ENCODE measurements at places on chromosomes 6 and 20.

DNA sequence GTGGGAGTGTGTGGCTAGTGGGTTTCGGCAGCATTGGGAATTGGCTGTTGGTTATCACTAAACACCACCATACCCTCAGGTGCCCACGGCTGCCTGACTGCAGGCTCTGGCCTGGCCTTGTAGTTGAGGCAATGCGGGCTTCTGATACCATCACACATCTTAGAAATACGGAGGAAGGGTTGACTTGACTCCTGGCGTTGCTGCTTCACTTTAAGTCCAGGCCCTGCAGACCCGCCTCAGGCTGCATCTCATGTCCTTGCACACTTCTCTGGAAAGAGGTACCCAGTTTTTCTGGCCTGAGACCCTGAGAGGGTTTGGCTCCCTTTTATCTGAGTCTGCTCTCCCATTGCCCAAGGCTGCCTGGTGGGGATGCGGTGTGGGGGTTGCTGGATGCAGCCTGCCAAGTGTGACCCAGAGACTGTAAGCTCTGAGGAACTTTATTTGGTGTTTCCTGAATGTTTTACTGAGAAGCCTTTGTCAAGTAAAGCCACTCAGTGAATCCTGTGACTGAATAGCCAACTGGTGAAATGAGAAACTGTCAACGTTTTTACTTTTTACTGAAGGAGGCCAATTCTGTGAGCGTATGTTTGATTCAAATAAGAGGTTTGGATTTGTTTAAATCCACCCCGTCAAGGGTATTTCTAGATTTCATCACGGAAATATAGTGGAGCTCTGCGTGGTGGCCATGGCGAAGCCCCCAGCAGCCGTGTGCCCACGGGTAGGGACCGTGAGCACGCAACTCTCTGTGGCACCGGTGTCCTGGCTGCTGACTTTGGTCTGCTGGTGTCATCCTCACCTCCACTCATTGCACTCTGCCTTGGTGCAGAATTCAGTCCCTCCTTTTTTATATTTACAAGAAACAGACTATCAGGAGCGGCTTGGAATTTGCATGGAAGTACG is 160.1 kb downstream of the DTNBP1 start:
- DNase-seq, result no peak

GRCh38 chr6:22043284-22043962 is 253.4 kb downstream of the PRL start:
- DNase-seq, result no peak

GRCh38 chr6:118908441-118908840 is 14.5 kb downstream of the ASF1A start:
- no peak for DNase-seq

- DNase-seq, result no peak
These were observed 9.6 kb downstream of the SLC18B1 start for GRCh38 chr6:132788658-132789395.

- DNase-seq, result no peak
These were observed 21.8 kb upstream of the LRRN4 start for GRCh38 chr20:6075428-6076219.

DNA sequence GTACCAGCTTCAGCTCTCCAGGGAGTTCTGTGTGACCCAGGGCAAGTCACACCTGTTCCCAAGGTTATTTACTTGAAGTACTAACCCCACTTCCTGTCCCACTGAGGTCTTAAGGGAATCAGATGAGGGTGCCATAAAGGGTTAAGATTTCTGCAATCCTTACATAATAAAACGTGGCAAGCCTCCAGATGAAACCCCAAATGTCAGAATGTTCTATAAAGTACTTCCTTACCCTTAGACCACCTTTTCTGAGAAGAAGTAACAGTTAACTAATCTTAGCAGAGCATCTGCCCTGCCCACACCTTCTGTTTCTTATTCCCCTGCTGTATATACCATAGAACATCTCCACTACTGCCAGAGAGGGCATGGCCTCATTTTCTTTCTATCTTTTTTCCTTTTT is 6.0 kb upstream of the AVP start:
- DNase-seq, result no peak

DNA sequence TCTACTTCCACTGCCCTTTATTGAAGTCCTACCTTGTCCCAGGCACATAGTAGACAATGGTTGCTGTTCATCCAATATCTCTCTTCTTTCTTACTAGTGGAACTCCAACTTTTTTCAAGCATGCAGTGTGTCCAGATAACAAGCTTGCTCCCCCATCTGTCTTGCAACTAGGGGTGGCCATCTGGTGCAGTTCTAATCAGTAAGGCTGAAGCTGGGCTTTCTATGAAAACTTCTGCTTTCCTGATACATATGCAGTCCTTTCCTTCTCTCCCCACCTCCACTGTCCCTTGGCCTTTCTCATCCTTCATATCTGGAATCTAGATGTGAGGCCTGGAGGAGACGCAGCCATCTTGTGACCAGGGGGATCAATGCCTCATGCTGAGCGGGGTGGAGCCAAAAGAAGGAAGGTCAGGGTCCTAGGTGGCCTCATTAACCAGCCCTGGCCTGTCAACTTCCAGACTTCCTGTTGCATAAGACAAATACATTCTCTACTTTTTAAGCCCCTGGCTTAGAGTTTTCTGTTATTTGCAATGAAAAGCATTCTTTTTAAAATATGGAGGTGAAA is 59.6 kb upstream of the ZFP64 start:
- DNase-seq, result no peak

DNA sequence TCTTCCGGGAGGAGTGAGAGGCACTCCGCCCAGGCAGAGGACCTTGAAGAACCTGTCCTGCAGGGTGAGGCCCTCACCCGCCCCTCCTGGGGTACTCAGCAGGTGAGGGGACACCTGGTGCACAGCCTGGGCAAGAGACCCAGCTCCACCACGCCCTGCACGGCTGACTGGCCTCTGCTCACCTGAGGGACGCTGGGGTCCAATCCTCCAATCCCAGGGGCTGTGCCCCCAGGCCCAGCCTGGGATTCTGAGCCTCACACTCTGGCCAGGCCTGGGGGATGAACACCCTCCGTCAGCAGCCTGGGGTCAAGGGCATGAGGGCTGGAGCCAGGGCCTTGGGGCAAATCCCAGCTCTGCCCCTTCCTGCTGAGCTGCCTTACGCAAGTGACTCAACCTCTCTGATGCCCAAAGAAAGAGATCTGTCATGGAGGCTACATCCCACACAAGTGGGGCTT is 149.9 kb upstream of the PTPN1 start:
- no peak for DNase-seq

DNA sequence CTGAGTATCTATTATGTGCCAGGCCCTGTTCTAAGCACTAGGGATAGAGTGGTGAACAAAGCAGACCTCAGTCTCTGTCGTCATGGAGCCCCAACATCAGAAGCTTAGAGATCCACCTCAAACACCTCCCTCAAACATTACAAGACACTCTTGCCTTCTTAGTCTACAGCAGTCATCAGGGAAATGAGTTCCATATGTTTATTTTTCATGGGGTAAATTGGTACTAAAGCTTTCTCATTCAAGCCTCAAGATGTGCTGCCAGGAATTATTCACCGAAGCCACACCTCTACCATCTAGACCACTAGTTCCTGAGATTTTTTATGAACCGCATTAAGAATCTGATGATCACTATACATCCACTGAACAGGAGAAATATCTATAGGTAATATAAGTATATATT is 59.0 kb upstream of the TFB1M start:
- DNase-seq, result no peak

GRCh38 chr6:19279273-19279684 is 557.9 kb upstream of the ID4 start:
- no peak for DNase-seq

- no peak for DNase-seq
These were observed 286.7 kb downstream of the PRL start for GRCh38 chr6:22010102-22010501.

- DNase-seq, result no peak
These were observed 632.9 kb downstream of the UTRN start for GRCh38 chr6:144918073-144918472.

DNA sequence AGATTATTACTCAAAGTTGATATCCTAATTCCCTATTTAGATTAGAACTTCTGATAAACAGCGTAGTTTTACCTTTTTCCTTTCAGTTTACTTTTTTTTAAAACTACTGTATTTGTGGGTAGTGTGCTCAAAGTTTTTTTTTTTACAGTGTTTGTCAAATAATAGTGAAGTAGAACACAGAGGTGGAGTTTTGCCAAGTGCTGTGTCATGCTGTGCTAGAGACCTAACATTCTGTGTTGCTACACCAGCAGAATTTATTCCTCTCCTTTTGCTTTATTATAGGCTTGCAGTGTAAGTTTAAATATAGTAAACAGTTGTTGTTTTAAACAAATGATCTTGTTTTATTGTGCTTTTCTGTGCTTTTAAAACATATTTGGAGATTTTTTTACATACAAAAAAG is 125.4 kb downstream of the HIVEP1 start:
- DNase-seq, result no peak

DNA sequence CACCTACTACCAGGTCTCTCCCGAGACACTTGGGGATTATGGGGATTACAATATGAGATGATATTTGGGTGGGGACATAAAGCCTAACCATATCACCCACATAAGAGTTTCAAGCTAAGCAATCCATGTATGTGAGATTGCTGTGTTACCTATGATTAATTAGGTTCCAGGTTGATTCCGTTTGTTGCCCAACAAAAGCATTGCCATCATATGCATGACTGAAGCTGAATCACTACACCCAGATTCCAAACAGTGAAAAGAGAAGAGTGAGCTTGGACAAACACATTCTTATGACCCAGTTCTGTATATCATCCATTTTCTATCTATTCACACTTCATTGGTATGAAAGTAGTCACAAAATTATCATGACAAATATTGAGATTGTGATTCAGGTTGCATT is 952.5 kb upstream of the MAN1A1 start:
- DNase-seq, result no peak

GRCh38 chr6:125149256-125150144 is 4.1 kb upstream of the TPD52L1 start:
- no peak for DNase-seq

DNA sequence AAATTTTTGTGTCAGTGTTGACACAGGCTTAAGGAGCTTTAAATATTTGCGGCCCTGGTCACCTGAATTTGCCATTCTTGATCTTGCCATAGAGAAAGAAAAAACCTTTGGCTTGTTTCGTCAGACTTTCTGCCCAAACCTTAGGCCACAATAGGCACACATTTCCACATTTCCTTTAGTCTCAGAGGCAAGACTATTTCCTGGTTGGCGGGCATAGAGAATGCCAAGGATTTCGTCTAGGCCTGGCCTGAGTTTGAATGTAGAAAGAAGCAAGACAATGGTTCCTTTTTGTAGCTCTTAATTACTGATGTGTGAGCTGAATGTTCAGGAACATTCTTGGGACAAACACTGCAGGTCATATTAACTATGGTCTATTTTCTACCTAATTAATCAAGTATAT is 108.1 kb downstream of the TRMT11 start:
- DNase-seq, result no peak

DNA sequence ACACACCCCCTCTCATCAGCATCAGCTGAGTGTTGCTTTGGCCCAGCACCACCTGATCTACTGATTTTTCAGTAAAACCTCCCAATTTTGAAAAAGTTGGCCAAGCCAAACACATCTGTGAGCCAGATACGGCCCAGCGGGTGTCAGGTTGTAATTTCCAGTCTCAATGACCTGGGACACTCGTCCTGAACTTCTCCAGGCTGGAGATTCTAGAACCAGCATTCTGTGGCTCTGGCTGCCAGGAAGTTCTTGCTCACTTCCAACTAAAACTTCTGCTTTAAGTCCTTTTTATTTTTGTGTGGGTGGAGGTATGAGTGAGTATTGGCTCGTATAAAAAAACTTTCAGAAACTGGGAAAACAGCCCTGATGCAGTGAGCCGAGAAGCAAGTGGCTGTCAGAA is 5.1 kb downstream of the KIAA1755 start:
- DNase-seq, result no peak

GRCh38 chr20:64069614-64070243 is 6.7 kb downstream of the TCEA2 start:
- peak; percentile 10 for DNase-seq

DNA sequence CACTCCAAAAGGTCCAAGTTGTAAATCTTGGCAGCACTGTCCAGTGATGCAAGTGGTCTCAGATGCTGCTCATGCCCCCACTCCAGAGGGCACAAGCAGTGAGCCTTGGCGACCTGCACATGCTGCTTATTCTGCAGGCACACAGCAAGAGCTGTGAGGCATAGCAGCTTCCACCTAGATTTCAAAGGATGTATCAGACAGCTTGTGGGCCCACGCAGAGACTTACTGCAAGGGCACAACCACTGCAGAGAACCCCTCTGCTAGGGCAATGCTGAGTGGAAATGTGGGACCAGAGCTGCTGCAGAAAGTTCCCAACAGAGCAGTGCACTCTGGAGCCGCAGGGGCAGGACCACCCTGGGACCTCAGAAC is 26.4 kb downstream of the SDHAF4 start:
- no peak for DNase-seq

DNA sequence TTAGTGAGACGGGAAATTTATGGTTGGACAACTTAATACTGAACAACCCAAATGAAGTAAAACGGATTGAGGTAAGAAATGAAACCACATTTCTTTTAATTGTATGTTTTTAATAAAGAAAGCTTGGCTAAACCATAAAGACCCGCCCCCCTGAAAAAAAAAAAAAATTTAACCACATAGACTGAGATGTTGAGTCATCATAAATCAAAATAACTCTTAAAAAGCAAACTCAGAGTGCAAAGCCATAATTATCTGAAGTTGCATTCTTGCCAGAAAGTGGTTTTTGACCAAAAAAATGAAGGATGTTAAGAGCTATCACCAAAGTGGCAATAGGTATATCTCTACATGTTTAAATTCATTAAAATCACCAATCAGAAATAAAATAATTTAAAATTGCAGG is 101.8 kb upstream of the COL21A1 start:
- DNase-seq, result no peak

DNA sequence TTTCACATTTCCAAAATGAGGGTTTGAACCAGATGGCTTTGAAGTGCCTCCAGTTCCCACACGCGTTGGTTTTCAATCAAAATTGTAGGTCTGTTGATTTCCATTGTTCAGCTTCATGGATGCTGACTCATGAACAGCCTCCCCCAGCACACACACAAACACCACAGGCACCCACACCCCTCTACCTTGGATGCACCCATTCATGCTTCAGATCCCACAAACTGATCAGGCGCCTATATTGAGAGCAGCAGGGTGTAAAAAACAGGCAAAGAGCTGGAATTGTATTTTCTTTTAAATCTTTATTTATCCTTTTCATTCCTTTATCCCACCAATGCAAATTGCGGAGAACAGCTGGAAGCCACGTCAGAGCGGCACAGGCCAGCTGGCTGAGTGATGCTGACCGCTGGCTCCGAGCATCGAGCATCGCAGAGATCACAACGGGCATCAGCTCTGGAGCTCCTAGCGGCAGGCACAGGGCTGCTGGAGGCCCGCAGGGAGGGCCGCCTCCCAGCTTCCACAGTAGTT is 29.3 kb upstream of the TBC1D7 start:
- DNase-seq, result no peak

GRCh38 chr6:105940990-105941389 is 145.1 kb upstream of the PRDM1 start:
- DNase-seq, result no peak

Data from activated naive CD4-positive, alpha-beta T cell (primary cell).